ENCODE measurements at places on chromosomes 1 and 21. TPM values are rescaled to one million over a fixed set of nuclear protein-coding genes. Genes with fewer than 3 reads are reported as not detected.
A peak's percentile ranks its signal among the peaks of the same experiment; 100 is the strongest.

The NKAIN1 gene
- not detected for polyA plus RNA-seq

The MMEL1 gene
- 0.20 TPM for polyA plus RNA-seq

The GLIS1 gene
- polyA plus RNA-seq: 3.5 TPM

The RHOU gene
- 0.27 TPM for polyA plus RNA-seq

The GPR37L1 gene
- not detected for polyA plus RNA-seq

GRCh38 chr1:24308365-24309015 lies 10.7 kb upstream of the GRHL3 start:
- no peak for DNase-seq

- no peak for DNase-seq
Observed at GRCh38 chr1:203934027-203934426, 72.6 kb downstream of the SNRPE start.

DNA sequence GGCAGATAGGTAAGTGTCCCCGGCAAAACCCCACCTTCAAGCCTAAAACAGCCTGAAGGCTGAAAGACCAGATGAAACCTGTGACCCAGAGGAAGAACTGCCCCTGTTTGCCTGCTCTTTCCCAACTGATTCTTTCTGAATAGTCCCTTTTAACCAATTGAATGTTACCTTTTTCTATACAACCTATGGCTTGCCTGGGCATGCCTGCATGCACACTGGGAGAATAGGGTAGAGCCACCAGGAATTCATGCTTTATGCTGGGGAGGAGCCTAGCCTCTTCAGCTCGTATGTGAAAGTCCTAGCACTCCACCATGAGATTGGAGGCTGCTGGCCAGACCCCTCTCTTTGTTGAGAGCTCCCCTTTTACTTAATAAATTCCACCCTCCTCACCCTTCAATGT lies 340.0 kb downstream of the PTBP2 start:
- no peak for DNase-seq

GRCh38 chr1:19240673-19241538 lies 10.4 kb downstream of the EMC1 start:
- DNase-seq: peak; percentile 69

DNA sequence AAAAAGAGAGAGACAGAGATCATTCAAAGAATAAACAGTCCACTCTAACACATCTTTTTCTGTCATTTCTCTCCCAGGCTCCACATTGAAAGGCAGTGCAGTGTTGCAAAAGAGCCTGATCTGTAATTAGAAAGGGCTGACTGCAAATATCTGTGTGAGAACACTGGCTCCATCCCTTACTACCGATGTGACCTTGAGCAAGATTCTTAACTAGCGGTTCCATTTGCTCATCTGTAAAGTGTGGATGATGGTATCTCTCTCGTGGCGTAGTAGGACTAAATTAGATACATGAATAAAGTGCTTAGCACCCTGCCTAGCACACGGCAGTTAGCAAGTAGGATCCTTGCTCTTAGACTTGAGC lies 26.9 kb upstream of the SLC44A3 start:
- DNase-seq: peak; percentile 54

GRCh38 chr1:205441318-205441633 lies 14.6 kb downstream of the BLACAT1 start:
- DNase-seq: no peak

DNA sequence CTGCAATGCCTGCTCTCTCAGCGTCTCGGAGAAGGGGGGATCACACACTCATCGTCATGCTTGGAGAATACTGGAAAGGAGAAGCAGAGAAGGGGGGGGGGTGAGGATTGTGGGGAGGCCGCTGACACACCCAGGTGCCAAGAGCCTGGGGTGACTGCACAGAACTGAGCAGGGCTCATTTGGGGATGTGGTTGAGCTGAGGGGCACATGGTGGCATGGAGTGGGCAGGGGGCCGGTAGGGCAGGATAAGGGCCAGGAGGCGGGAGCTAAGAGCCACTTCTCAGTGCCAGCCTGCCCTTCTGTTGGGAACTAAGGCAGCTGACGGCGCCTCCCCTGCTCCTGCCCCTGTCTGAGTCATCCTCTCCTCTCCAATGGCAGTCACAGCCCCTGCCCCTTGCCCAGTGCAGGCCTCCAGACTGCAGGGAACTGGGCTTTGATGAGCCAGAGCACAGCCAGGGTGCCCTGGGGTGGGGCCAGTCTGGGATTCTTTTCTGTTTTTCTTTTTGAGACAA lies 27.2 kb downstream of the MRPL37 start:
- peak; percentile 51 for DNase-seq

DNA sequence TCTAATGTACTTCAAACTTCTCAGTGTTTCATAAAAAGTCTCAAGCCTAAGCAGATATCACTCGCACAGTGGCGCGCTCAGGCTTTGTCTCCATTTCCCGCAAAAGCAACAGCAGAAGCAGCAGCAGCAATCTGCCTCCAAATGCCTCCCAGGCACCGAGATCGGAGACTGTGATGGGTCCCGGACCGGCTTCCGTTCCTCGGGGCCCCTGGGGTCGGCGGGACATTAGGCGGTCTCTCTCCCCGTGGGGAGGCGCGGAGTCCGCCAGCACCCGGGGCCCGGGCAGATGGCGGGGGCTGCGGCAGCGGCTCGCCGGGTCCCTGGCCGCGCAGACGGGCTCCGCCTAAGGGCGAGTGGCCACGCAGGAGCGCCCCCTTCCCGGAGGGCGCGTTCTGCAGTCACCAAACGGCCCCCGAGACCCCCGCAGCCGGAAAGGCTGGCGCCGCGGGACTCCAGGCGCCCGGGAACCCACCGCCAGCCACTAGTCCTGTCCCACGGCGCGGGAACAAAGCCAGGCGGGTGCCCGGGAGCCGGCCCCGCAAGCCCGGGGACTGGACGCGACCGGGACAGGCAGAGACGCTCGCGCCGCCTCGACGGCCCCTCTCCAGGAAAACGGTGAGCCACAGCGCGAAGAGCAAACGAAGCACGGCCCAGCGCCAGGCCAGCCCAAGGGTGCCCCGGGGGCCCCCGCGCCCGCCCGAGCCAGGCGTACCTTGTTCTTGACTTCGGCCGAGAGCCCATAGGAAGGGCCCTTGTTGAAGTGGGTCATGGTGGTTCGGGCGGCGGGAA lies 590 bp downstream of the CNN3 start:
- DNase-seq: peak; percentile 53

- DNase-seq: no peak
Observed at GRCh38 chr1:77014073-77014788, 147.0 kb downstream of the ST6GALNAC5 start.

- peak; percentile 14 for DNase-seq
Observed at GRCh38 chr21:33265664-33266049, 510 bp upstream of the IL10RB start.

- peak; percentile 57 for DNase-seq
Observed at GRCh38 chr1:147225193-147225730, at the start of gene FMO5. TSS of gene FMO5 (minus strand) at chr1:147225339. CDS start at chr1:147225029, 310 bp downstream.

DNA sequence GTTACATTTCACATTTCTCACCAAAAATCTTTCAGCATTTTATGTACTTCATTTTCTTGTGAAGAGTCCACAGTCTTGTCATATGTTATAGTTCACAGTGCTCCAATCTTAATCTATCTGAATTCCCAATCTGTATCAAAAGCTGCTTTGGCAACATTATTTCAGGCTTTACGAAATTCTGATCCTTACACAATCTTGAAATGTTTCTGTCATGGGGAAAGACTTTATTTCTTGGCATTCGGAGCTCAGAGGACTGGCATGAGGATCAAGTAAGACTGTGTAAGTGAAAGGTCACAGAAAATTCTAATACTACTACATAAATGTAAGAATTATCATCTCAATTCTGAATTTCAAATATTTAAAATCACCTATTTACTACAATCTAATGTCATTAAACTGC lies 2.0 kb downstream of the USP33 start:
- DNase-seq: peak; percentile 52

GRCh38 chr21:35796844-35797243 lies 263.5 kb downstream of the SETD4 start:
- peak; percentile 20 for DNase-seq

- no peak for DNase-seq
Observed at GRCh38 chr1:6738987-6739676, 37.5 kb upstream of the DNAJC11 start.

DNA sequence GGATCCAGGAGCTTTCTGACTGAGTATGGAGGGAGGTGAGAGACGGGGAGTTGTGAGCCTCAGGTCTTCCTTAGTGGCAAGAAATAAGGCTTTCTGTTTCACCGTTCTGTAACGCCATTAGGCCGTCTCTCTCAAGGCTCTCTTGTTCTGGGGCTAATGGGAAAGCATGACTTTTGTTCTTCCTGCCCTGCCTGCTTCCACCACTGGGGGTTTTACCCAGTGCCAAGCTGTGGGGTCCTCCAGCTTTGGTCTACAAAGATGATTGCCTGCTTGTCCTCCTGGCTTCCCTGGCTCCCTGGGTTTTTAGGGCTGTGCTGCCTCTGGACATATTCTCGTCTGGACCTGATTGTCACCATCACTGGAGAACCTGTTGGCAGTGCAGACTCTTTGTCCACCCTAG lies 74.8 kb upstream of the TINAGL1 start:
- DNase-seq: no peak

DNA sequence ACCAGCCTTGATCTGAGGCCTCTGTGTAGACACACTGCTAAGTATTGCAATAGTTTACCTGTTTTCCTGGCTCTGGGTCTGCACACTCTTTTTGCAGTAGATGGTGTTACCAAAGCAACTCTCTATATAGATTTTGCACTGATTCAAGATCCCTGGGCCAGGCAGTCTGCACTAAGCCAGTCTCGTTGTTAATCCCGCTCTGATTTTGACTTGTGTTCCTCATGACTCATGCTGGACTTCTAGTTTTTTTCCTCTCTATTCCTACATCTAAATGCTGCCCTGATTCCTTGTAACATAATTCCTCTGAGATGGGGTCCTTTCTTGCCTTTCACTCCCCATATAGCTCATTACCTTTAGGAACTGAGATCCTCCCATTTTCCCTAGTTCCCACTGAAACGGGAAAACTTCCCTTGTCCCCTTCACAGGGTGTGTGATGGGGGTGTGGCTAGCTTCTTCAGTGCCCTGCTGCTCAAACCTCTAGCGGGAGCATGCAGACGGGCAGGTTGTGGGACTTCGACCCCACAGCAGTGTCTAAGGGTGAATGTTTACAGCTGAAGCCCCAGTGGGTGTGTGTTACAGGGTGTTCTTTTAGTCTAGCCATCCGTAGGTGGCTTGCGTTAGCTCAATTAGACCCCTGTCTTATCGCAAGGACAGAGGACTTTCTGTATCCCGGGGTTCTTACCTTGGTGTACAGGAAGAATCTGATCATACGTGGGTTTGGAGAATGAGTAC lies 106.5 kb upstream of the RAB3GAP2 start:
- no peak for DNase-seq

GRCh38 chr1:27332536-27333281 lies 9.1 kb upstream of the SYTL1 start:
- DNase-seq: peak; percentile 16

GRCh38 chr1:205965036-205965884 lies 22.0 kb upstream of the SLC26A9 start:
- DNase-seq: no peak

Data from IMR-90 (cell line).